ENCODE measurements at places on chromosomes 3 and 15. TPM values are rescaled to one million over a fixed set of nuclear protein-coding genes. Genes with fewer than 3 reads are reported as not detected.

Gene HEMK1
- total RNA-seq = 24.7 TPM

Gene LRRC34
- total RNA-seq = 8.1 TPM

Gene MUC4
- 0.23 TPM for total RNA-seq

DNA sequence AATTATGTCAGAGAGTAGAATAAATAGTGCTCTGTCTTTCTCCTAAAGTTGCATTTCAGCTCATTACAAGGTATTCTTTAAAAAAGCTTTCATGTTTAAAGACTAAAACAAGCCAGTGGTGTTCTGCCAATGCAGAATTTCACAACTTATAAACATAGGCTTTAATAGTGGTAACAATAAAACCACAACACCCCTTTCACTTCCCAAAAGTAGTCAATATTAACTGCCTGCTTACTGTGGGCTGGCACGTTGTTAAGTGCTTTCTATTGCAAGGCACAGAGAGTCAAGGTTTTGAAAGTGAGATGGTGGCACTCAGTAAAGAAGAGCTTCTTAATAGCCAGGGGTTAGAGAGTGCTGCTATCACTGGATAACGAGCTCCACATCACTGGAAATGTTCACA lies 8.4 kb upstream of the RTP1 start:
- H3K27me3 ChIP-seq = no peaks in the 10 kb centered on the region
- H3K36me3 ChIP-seq = no peaks in the 10 kb centered on the region
- H3K4me1 ChIP-seq = peaks cover 5% of the 10 kb centered on the region
- H3K4me3 ChIP-seq = no peak overlapping the region

- no peaks in the 10 kb centered on the region for H3K27me3 ChIP-seq
- H3K27ac ChIP-seq = no peak overlapping the region
- H3K36me3 ChIP-seq = no peaks in the 10 kb centered on the region
- H3K4me1 ChIP-seq = no peaks in the 10 kb centered on the region
- DNase-seq = no peak
Measured at GRCh38 chr15:72614810-72615532, 39.5 kb upstream of the GOLGA6B start.

- no peaks in the 10 kb centered on the region for H3K4me1 ChIP-seq
- no peaks in the 10 kb centered on the region for H3K36me3 ChIP-seq
- DNase-seq = no peak
Measured at GRCh38 chr15:40059821-40060220, 20.8 kb upstream of the SRP14 start.

- H3K4me3 ChIP-seq = no peak overlapping the region
- no peaks in the 10 kb centered on the region for H3K36me3 ChIP-seq
- no peaks in the 10 kb centered on the region for H3K27me3 ChIP-seq
- DNase-seq = no peak
- H3K27ac ChIP-seq = no peak overlapping the region
- H3K4me1 ChIP-seq = peaks cover 3% of the 10 kb centered on the region
Measured at GRCh38 chr15:60708684-60709083, 229.7 kb upstream of the ICE2 start.

DNA sequence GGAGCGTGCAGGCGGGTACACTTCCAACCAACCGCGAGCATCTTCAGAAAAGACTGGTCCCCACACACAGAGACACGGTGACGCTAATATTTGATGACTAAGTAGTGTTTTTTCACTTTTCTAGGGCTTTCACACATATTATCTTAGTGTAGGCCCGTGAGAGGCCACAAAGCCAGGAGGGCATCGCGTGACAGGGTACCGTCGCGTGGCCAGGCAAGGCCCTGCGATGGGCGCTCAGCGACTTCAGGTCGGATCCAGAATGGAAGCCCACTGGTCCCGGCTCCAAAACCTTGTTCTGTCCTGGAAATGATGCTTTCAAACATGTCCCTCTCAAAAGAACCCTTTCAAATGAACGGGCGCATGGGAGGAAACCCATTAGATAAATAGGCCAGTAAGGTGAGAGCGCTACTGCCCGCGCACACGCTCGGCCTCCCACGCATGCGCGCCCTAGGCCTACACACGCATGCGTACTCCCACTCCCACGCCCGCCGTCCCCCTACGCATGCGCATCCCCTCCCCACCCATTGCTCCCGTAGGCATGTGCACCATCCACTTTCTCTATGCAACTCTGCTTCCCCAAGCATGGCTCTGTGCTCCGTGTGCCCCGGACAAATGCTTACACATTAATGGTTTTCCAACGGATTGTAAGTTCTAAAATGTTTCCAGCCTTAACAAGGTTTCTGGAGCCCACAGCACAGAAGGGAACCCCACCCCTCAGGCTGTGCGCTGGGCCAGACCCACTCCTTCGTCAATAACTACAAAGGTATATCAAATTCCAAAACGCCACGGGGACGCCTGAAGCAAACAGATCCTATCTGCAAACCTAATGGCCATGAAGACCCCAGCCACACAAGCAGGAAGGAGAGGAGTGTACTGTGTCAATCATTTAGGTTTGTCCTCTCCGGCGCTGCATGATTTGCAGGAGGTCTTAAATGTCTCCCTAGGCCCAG lies 72.1 kb downstream of the OCA2 start:
- no peaks in the 10 kb centered on the region for H3K4me1 ChIP-seq
- no peaks in the 10 kb centered on the region for H3K27me3 ChIP-seq
- H3K27ac ChIP-seq = no peak overlapping the region
- H3K4me3 ChIP-seq = no peak overlapping the region

DNA sequence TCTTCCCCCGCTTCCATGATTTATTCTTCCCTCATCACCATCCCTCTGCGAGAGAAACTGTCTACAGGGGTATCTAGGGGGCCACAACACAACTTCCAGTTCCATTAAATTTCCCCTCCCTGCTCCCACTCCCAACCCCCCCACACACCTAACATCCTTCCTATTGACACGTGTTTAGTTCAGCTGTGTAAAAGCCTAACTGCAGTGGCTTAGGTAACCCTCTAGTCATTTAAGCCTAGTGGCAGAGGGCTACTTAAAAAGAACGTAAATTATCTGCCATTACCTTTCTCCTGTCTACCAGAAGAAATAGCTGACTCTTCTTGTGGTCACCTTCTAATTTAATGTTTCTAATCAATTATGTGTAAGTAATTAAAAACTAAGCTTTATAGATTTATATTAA lies 56.3 kb downstream of the ZNF148 start:
- no peak overlapping the region for H3K4me3 ChIP-seq
- no peaks in the 10 kb centered on the region for H3K27me3 ChIP-seq
- H3K27ac ChIP-seq = no peak overlapping the region
- DNase-seq = no peak
- H3K4me1 ChIP-seq = no peaks in the 10 kb centered on the region
- H3K36me3 ChIP-seq = no peaks in the 10 kb centered on the region

DNA sequence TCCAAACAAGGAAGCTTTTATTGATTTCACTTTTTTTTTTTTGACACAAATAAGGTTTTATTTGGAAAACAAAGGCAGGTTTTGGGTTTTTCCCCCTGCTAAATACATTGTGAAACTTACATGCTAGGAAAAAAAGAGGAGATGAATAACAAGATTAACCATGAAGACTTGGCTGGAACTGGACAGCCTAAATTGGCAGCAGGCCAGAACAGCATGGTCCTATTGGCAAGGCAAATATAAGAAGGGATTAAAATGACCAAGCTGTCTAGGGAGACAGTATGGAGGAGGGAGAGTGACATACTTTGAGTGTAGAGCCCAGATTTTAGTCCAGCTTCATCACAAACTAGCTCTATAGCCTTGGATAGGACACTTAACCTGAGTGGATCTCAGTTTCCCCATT lies 63.9 kb upstream of the BBX start:
- H3K4me1 ChIP-seq = no peaks in the 10 kb centered on the region
- H3K4me3 ChIP-seq = no peak overlapping the region
- H3K27ac ChIP-seq = no peak overlapping the region
- no peaks in the 10 kb centered on the region for H3K27me3 ChIP-seq
- H3K36me3 ChIP-seq = no peaks in the 10 kb centered on the region
- DNase-seq = no peak
